ENCODE measurements at places on chromosomes 4 and X. TPM values are rescaled to one million over a fixed set of nuclear protein-coding genes. Genes with fewer than 3 reads are reported as not detected.

Gene PPARGC1A
- not detected for total RNA-seq

Gene ASMTL
- 41.0 TPM for total RNA-seq

Gene FDCSP
- not detected for total RNA-seq

Gene HAND2
- not detected for total RNA-seq

Gene PPAT
- total RNA-seq = 20.5 TPM

Gene SPANXN3
- total RNA-seq = not detected

Gene CSAG1
- not detected for total RNA-seq

Gene DCLK2
- total RNA-seq = not detected

Gene KCND1
- 4.2 TPM for total RNA-seq

Gene CDS1
- total RNA-seq = 0.10 TPM

Gene VCX2
- not detected for total RNA-seq

Gene BTC
- not detected for total RNA-seq

Gene ANTXR2
- 46.7 TPM for total RNA-seq

Gene DGAT2L6
- not detected for total RNA-seq

Gene CXorf49
- not detected for total RNA-seq

Gene NR0B1
- not detected for total RNA-seq

Gene CNKSR2
- 8.9 TPM for total RNA-seq

Gene SMARCAD1
- 32.4 TPM for total RNA-seq

Gene POF1B
- 0.07 TPM for total RNA-seq

Gene FAM47B
- not detected for total RNA-seq

Gene SCRG1
- not detected for total RNA-seq

Gene SMIM31
- total RNA-seq = not detected

Gene UGT2A2
- total RNA-seq = not detected

Gene MAGEA10
- total RNA-seq = not detected

Gene CTAG1B
- total RNA-seq = not detected

Gene SERTM2
- not detected for total RNA-seq

Gene GAB3
- 4.5 TPM for total RNA-seq

Gene ODAPH
- not detected for total RNA-seq

Gene TCEAL6
- not detected for total RNA-seq

Gene CCDC120
- 7.5 TPM for total RNA-seq

Gene PCSK1N
- total RNA-seq = 0.91 TPM

Gene PRR32
- total RNA-seq = not detected

Gene ARMCX4
- total RNA-seq = 2.3 TPM

Gene AASDH
- 12.5 TPM for total RNA-seq

Gene TKTL2
- not detected for total RNA-seq

Gene MAP7D3
- 12.3 TPM for total RNA-seq

Gene NEXMIF
- 1.6 TPM for total RNA-seq

Gene CXCL10
- total RNA-seq = 0.79 TPM

Gene THOC2
- 87.2 TPM for total RNA-seq

Gene NWD2
- total RNA-seq = not detected

Gene OCRL
- total RNA-seq = 3.1 TPM

Gene NDST4
- not detected for total RNA-seq

Gene SMIM10L2A
- 1.1 TPM for total RNA-seq

Gene SFRP2
- total RNA-seq = not detected

Gene TIGD4
- total RNA-seq = 0.14 TPM

Data from activated naive CD4-positive, alpha-beta T cell treated with anti-CD3 and anti-CD28 coated beads, Interleukin-2, amount 10 ng/mL, durations not matched to agents 5 hours and 36 hours (primary cell).